ENCODE measurements at places on chromosomes 6 and 20.
A peak's percentile ranks its signal among the peaks of the same experiment; 100 is the strongest.

DNA sequence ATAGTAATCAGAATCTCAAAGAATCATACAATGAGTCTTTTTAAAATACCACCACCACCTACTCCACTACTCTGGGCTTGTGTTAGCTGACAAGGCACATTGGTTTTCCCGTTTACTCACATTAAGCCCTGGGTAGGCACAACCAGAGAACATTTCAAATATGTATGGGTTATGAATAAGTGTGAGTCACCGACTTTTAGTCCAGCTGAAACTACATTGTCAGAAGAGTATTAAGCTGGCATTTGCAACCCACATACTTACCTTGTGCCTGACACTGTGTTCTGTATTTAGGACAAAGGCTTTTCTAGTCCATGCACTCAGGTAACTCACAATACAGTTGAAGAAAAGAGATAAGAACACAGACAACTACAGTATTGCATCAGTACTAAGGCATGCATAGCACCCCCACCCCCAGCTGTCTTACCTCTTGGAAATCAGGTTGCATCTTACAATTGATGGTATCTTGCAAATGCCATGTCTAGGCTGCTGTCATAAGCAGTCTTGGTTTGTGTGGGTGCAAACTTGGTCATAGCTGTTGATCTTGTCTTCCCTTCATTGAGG, 40.3 kb upstream of the AHI1 start:
- DNase-seq, result peak; percentile 54

DNA sequence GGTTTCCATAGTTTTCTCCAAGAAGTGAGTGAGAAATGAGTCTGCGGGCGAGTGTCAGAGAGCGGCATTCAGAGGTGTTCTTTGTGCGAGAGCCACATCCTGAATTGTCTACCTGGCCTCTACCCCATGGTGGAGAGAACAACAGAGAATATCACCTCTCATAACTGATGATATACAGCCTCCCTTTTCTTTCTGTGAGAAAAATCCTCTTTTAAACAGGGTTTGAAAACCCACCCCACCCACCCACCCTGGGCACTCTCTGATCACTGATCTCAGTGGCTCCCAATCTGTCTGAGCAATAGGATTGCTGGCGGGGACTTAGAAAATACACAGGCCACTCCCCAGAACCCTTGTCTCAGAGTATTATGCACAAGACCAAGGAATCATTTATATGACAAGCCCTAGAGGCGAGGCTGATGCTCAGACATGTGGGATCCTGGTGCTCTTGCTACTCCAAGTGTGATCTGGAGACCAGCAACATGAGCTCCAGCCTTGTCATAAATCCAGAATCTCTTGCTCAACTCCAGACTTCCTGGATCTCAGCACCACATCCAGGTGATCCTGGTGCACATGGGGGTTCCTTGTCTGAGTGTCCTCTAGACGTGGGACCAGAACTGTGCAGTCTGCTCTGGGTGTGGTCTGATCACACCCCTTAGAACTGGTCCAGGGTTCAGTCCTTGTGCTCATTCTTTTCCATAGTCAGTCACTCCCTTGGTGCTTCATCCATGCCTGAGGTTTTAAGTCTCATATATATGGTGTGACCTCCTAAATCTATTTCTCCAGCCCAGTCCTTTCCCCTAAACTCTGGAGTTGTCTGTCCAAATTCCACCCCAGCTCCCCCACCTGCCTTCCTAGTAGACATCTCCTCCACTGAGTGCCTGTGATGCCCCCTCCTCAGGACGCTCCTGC, 5.3 kb downstream of the HLA-B start:
- no peak for DNase-seq

DNA sequence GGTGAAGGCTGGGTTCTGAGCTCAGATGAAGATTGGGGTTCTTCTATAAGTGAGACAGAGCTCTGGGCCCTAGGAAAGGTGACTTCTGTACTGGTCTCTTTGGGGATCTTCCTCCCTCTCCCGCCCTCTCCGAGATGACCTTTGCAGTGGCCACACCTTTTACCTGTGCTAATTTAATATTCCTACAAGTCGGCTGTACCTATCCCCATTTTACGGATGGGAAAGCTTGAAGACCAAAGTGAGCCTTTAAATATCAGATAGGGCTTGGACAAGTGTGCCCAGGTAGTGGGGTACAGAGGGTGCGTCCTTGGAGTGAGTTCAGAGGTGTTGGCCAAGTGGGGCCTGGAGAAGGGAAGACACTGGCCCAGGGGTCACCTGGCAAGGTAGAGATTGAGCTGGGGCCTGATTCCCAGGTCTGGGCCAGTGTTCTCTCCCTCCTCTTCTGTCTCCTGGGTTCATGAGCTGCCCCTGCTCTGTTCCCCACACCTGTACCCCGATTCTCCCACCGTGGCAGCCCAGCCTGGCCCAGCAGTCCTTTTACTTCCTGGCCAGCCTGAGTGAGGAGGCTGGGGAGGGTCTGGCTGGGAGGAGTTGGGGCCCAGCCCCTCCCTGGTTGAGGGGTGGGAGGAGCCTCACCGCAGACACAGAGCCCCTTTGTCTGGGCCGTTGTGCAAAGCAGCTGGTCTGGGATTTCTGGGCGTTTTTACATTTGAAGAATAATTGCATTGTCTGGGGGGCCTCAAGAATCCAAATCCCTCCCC, 152.1 kb upstream of the RNF24 start:
- DNase-seq, result no peak

DNA sequence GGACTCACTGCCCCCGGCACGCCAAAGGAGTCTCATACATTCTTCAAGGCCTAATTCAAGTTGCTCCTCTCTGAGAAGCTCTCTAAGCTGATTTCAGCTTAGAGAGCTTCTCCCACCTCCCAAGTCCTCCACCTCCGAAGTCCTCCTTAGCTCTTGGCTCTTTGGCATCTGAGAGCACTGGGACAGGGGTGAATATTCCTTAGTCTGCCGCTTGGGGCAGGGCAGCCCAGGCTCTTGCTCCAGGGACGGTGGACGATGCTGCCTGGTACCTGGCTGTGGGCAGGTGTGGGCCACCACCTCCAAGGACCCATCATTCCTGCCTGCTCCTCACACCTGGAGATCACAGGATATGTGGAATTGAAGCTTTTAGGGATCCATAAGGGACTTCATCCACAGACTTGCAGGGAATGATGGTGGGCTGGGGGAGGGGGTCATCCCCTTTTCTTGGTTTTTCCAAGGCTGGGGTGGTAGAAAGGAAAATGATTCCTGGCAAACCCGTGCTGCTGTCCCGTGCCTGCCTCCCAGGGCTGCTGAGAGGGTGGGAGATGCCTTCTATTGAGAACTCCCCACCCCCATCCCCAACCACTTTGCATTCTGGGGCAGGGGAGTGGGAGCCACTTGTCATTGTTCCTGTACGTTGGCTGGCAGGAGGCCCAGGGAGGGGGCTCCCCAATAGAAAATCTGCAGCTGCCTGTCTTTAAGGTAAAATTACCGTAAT, 57.4 kb downstream of the ARHGAP40 start:
- peak; percentile 46 for DNase-seq

DNA sequence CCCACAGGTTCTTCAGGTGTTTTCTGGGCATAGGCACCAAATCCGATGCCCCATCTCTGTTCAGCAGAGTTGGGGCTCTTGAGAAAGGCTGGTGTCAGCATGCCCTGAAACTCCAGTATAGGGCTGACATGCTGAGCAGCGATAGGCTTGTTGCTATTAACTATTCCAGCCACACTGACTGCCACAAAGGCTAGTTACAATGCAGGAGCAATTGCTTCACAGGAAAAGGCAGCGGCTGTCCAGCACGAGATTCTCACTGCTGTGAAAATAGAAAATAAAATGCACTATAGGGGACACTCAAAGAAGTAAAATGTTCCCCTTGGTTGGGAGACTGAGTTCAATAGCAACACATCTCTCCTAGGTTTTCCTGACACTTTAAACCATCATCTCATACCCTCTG, 112.4 kb downstream of the BFSP1 start:
- DNase-seq, result no peak

DNA sequence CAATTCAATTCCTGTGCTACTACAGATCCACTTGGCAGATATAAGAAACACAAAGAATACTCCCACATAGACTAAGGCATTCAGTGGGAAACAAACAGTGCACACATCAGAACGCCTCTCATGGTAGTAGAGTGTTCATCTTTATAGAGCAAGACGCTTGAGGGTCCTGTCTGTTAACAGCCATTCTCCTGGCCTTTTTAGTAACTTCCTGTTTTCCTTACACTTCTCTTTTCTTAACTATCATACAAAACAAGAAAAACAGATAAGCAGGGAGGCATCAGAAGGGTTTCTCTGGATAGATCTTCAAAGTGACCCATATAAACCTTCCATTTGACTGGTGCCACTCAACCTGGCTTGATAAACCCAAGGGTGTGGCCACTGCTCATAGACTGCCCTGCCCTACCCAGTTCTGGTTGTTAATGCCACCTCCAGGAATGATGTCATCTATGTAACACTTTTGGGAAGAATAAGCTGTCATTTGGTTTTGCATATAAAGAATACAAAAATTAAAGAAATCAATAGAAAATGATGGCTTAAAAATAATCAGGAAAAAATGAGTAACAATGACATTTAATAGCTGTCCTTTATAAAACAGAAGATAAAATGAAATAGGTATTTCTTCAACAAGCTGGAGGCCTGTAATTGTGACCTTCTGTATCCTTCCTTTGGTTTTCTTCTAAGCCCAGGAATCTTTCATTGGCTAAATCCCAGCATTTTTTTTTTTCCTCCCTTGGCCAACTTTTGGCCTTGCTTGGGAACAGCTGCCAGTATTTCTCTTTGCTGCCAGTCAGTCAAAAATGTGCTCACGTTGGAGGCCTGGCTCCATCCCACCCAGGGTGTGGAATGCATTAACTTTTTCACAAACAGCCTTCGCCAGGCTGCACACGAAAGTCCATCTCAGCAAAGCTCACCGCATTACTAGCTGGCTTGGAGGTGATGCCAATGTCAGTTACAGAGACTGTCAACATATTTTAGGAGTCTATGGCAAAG, 103.5 kb downstream of the GJA10 start:
- DNase-seq, result no peak

GRCh38 chr6:167756597-167756996, 70.1 kb upstream of the AFDN start:
- no peak for DNase-seq

DNA sequence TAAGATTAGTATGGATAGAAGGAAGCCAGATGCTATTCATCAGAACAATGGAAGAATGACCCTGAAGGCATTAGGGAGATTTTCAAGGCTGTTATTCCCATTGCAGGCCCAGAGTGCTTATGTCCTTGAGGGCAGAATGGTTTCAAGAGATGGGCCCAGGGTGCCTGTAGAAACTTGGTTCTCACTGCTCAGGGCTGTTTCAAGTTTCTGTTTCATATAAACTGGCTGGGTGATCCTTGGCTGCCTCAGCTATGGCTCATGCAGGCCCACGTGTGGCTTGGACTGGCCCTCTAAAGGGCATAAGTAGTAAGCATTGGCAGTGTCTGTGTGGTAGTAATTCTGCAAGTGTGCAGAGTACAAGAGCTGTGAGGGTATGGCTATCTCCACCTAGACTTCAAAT, 540.9 kb upstream of the MAN1A1 start:
- no peak for DNase-seq

DNA sequence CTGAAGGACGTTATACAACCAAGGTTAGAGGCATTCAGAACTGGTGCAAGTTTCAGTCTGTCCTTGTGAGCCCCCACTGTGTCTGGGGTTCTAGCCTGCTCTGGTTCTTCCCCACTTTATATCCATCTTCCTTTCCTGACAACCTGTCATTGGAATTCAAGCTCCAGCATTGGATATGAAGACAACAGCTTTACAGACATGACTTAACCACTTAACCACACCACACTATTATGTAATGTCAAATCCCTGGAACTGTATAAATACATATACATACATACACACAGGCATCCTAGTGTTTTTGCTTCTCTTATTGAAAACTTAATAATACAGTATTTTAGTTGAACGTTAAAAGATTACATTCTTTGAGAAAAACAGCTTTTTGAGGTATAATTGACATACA, 217.9 kb upstream of the SGK1 start:
- no peak for DNase-seq

DNA sequence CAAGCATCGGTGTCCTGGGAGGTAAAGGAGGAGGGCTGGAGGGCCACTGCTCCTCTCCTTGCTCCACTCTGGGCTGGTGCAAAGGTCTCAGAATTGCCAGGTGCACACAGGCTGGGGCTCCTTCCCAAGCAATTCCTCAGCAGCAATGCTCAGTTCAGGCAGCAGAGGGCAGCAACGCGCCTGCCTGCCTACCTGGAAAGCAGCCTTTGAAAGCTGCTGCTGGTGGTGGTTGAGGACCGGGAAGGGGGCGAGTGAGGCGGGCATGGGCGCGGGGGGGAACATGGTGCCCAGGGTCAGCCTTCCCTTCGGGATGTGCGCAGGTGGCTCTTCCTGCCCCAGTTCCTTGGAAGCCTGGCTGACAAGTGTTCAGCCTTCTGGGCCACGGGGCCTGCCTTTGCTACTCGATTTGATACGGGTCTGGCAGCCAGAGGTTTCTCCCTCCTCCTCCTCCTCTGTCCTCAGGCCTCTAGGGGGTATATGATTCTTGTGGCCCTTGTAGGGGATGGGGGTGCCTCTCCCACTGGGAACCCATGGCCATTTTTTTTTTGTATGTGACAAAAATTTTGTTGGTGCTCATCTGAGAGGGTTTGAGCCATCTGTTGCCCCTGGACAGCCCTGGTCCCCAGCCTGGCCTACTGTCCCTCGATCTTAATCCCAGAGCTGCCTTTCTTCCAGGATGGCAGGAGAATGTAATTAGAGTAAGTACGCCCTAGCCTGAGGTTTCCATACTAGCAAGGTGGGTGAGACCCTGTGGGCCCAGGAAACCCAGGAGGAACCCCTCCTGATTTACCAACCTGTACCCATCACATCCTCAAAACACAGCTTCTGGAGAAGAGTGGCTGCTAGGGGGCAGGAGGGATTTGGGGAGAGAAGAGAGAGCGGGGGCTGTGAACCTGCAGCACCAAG, 20.1 kb downstream of the MRPS18A start:
- peak; percentile 87 for DNase-seq

DNA sequence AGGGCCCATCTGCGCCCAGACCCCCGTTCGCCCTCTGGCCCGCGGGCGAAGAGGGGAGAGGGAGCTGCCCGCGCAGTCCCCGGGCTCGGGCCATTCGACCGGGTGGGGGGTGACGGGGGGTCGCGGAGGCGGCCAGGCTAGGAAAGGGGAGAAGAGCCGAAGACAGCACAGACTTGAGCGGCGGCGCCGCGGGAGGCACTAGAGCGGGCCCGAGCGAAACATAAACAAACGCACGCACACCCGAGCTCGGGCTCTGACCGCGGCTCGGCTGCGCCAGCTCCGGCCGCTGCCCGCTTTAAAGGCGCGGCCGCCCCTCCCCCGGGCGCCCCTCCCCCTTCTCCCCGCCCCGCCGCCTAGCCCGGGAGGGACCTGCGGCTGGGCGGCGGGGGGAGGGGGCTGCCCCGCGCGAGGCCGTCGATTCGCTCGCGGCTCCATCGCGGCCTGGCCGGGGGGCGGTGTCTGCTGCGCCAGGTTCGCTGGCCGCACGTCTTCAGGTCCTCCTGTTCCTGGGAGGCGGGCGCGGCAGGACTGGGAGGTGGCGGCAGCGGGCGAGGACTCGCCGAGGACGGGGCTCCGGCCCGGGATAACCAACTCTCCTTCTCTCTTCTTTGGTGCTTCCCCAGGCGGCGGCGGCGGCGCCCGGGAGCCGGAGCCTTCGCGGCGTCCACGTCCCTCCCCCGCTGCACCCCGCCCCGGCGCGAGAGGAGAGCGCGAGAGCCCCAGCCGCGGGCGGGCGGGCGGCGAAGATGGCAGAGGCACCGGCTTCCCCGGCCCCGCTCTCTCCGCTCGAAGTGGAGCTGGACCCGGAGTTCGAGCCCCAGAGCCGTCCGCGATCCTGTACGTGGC, at the start of gene FOXO3:
FOXO3 (plus strand) TSS at position 455 of the 846 bp plus-strand sequence; CDS start at position 747, 292 bp downstream.
- peak; percentile 56 for DNase-seq

All from activated CD8-positive, alpha-beta T cell treated with anti-CD3 and anti-CD28 coated beads, Interleukin-2, amount 10 ng/mL, durations not matched to agents 7 days and 5 days (primary cell).